Stimulated activated CD8-positive, alpha-beta memory T cell treated with anti-CD3 and anti-CD28 coated beads, Interleukin-4, amount 100 ng/mL, for 4 hours (primary cell): ENCODE measurements at places on chromosomes 4 and X.

DNA sequence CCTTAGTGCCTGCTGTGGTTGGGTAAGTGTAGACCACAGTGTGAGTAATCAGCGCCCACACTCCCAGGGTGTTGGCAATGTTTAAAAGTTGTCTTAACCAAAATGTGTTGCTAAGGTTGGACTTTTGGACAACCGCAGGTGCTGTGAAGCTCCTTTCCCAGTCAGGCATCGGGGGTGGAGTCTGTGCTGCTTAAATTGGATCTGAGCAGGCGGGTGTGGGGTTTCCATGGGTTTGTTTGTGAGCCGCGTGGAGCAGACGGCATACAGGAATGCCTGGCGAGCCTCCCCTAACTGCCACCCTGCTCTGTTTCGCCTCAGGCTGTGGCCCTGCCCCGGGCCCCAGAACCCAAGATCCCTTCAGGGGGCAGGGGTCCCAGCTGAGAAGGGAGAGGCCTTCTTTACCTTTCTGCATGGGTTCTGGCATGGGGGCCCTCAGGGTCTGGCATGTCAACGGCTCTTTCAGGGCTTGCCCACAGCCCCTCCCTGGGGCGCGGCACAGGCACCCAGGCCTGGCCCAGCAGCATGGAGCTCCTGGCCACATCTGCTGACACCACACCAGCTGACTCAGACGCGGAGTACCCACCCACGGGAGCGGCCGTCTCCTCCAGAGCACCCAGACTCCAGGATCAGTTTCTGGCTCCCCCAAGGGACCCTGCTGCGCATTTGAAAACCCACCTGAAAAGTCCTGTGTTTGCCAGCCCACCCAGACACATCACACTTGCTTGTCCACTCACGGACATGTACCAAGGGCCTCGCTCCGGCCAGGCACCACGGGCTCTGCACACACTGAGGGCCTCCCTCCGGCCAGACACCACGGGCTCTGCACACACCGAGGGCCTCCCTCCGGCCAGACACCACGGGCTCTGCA is 5.1 kb upstream of the SPON2 start:
- DNase-seq: no peak

DNA sequence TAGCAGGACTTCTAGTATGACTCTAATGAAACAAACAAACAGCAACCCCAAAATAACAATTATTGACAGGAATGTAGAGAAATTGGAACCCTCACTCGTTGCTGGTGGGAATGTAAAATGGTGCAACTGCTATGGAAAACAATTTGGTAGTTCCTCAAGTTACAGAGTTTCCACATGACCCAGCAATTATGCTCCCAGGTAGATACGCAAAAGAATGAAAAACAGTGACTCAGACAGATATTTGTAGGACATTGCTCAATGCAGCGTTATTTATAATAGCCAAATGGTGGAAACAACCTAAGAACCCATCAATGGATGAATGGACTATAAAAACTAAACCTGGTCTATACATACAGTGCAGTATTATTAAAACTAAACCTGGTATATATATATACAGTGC is 646.1 kb upstream of the FRG1 start:
- no peak for DNase-seq

- DNase-seq: no peak
Measured at GRCh38 chr4:78057600-78058550, 752 bp downstream of the FRAS1 start.

- DNase-seq: no peak
Measured at GRCh38 chr4:154466336-154466735, 25.3 kb downstream of the DCHS2 start.

- DNase-seq: no peak
Measured at GRCh38 chrX:136200466-136200865, 50.7 kb downstream of the MAP7D3 start.

GRCh38 chr4:762211-763190 is 56.9 kb downstream of the PCGF3 start:
- DNase-seq: no peak

GRCh38 chr4:133584714-133585113 is 435.6 kb downstream of the PCDH10 start:
- no peak for DNase-seq

DNA sequence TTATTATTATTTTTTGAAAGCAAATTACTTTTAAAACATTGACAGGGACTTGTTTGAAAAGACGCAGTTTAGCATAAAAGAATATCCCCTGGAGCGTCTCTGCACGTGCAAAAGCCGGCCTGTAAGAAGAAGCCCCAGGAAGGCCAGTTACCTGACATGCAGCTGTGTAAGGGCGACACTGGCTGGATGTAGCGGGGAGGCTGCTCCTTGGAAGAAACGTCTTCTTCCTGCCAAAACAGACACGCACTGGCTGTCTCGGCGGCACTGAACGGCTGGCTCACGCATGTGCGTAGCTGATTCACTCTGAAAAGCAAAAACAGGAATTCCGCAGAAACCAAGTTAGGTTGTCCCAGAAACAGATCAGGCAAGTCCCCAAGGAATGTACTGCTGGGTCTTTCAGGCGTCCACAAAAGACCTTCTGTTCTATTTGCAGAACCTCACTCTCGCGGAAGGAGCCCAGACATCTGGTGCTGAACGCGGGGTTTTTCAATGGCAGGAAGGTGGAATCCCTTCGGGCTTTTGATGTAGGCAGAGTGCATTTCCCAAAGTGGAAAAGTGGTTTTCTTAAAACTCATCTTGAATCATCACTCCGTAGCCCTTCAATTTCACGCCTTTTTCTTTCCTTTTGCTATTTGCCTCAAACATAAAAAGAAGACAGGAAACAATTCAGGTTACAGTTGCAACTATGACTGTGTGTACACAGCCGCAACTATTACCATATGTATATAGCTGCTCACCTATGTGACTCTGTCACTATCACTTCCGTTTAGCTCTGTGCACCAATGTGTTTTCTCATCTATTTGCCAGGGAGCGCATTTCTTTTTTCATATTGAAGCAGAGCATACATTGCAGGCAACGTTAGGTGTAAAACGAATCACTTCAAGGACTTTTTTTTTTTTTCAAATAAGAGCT is 38.1 kb upstream of the ARSH start:
- DNase-seq: no peak

- DNase-seq: no peak
Measured at GRCh38 chrX:44973420-44973932, 100.5 kb downstream of the KDM6A start.
